C1 segment of cervical spinal cord (tissue), 14 donors: ENCODE measurements at places on chromosomes 4 and X.

- no peak for DNase-seq
These were observed 13.8 kb downstream of the CXCL13 start for GRCh38 chr4:77619408-77619807.

- DNase-seq = peak; percentile 10
These were observed 2.6 kb downstream of the NLGN4X start for GRCh38 chrX:6225911-6226595.

- DNase-seq = no peak
These were observed 95.7 kb downstream of the DRD5 start for GRCh38 chr4:9877123-9877522.

DNA sequence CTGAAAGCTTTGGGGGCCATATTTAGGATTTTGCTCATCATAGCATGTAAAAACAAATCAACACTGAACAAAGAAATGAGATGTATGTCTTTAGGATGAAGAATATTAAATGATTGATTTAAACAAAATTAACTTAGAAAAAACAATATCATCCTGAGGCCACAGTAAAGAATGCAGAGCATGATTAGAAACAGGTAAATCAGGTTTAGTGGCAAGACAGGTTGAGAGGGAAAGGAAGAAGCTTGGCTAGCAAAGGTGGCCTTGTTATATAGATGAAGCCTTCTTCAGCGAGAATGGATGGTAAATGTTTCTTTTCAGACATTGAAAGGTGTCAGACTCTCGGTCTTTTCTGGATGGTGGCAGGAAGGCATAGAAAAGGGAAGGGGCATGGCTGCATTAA is 11.9 kb upstream of the MAGEB16 start:
- DNase-seq = no peak

DNA sequence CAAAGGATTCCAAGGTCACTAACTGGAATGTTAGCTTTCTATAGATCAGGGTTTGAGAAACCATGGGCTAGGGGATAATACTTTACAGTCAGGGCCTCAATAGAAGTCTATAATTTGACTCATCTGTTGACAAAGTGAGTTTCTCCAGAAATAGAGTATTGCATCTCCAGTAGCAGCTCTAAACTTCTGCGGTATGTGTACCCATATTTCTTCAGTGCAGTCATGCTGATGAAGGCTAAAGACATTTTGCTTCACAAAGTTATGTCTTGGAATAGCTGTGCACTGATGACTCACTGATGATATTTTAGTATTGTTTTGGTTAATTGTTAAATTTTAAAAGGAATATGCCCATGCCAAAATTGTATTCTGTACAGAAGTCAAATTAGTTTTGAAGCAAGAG is 464.9 kb upstream of the AMOT start:
- no peak for DNase-seq

DNA sequence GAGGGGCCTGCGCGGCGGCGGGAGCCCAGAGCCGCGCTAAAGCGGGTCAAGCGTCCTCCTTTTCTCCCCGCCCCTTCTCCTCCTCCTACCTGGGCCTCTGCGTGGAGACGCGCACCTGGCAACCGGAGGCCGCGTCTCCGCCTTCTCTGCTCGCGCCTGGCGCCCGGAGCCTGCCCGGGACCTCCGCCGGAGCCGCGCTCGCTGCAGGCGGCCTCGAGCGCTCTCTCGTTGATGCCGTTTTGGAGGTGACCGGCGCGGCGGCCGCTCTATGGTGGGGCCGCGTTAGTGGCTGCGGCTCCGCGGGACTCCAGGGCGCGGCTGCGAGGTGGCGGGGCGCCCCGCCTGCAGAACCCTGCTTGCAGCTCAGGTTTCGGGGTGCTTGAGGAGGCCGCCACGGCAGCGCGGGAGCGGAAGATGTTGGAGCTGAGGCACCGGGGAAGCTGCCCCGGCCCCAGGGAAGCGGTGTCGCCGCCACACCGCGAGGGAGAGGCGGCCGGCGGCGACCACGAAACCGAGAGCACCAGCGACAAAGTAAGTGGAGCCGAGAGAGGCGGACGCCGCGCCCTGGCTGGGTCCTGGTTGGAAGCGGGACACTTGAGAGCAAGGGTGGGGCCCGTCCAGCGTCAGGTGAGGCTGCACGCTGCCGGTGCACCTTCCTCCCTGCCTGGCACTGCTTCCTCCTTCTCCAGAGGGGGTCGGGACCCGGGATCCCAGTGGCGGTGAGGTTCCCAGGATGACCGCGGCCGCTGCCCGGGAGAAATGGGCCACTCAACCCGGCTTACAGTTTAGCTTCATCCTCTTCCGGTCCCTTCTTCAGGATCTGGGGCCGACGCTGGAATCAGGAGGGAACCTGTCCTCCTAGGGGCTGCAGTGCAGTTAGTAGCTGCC is at the start of gene CDS1:
Gene CDS1 (plus strand): TSS at position 140 of the 888 bp plus-strand sequence. CDS start 275 bp downstream, at position 415.
- DNase-seq = no peak

GRCh38 chr4:8585721-8586212 is 5.6 kb downstream of the GPR78 start:
- no peak for DNase-seq

DNA sequence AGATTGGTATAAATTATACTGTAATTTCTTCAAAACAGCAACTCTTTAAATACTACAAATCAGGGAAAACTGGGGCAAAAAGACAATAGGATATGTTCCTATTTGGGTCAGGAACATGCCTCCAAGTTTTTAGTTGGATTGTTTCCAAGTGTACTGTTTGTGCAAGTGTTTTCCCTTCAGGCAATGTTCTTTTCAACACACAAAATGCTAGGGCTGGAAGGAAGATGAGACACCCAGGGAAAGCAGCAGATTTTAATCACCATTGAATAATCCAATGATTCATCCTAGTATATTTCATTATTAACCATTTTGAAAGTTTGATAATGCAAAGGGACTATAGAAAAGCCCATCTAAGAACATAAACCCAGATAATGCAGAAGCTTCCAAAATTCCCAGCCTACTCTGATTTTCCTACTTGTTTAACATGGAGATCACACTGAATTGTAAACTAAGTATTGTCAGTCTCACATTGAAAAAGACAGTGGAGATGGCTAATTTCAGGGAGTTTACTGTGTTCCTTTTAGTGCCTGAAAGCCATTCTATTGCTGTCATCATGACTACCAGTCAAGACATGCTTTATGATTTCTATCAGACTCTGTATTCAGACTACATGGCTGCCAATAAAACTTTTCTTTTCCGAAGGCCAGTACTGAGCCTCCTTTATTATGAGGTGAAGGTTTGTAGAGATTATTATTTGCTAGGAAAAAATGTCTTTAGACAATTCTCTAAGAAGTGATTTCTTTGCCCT is 38.6 kb downstream of the COL4A6 start:
- DNase-seq = no peak

DNA sequence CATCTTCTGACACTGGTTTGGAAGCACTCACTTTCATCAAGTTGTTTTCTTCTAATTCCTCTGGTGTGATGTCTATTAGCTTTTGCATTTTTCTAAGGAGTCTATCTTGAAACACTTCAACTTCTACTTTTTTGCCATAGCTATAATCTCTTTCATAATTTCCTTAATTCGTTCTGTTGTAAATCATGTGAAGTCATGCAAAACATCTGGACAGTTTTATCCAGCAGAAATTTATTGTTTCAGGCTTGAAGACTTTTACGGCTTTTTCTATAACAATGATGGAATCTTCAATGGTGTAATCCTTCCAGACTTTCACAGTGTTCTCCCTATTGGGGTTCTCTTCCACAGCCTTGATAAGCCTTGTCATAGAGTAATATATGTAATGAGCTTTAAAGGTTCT is 74.9 kb upstream of the PABPC4L start:
- no peak for DNase-seq

DNA sequence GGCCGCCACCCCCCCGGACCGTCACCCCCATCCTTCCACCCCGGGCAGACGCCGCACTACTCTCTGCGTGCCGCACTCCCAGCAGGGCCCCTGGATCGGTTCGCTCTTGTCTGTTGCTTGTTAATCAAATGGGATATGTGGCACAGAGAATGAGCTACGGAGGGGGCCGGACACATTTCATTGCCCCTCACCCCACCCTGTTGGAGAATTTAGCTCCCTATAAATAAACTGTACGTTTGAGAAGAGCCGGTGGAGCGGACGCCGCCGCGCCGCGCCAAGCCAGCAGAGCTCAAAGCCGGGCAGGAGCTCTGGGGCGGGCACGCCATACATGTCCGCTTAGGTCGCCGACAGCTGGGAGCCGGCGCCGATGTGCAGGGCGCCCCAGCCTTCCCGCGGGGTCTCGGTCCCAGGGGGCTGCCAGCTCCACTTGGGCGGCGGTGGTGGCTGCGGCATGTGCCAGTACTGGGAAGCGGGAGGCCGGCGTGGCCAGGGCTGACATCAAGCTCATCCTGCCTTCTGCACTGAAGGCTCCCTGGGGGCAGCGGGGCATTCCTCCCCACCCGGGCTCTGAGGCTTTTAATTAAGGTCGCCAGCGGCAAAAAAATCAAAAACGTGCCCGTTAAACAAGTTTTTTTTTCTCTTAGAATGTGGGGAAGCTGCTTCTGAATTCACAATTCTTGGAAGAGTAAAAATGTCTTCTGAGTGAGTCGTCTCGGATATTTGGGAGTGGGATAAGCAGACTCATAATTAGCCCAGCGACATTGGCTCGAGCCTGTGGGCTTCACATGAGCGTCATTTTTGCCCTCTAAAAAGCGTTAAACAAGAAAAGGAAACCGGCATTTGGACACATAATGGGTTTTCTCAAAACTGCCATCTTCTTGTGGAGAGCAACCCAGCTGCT is 1.1 kb upstream of the PCDH19 start:
- no peak for DNase-seq

GRCh38 chr4:77022560-77023179 is 53.1 kb downstream of the CCNI start:
- no peak for DNase-seq

GRCh38 chr4:157600583-157600982 is 380.1 kb downstream of the GRIA2 start:
- DNase-seq = no peak

- DNase-seq = no peak
These were observed 4.2 kb upstream of the CDS1 start for GRCh38 chr4:84578540-84579402.

GRCh38 chrX:30920271-30920670 is 31.2 kb upstream of the TAB3 start:
- DNase-seq = no peak
